Endodermal cell (in vitro differentiated cells): ENCODE measurements at places on chromosomes 5 and 9.

DNA sequence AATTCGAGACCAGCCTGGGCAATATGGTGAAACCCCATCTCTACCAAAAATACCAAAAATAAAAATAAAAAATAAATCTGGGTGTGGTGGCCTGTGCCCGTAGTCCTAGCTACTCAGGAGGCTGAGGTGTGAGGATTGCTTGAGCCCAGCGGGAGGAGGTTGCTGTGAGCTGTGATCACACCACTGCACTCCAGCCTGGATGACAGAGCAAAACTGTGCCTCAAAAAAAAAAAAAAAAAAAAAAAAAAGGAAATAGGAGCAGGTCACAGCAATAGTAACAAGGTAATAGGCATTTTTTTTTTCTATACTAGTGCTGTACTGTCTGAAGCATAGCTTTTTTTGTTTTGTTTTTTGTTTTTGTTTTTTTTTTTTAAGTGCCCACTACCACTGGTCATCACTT lies 5.8 kb downstream of the LRRC70 start:
- no peak for DNase-seq

- DNase-seq = no peak
Observed at GRCh38 chr5:36944607-36945225, 68.1 kb downstream of the NIPBL start.

DNA sequence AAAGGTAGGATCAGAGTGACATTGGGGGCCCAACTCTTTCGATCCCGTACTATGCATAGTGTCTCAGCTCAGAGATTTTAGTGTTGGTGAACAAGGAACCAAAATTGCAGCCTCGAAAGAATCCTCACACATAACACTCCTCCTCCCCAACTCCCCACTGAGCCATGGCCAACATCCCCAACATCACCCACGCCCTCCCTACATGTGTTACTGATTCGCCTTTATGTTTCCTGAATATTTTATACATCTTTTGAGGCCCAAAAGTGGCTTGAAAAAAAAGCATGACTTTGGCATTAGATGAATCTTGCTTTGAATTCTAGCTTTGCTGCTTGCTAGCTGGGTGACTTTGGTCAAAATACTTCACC lies 45.2 kb downstream of the PLAC8L1 start:
- no peak for DNase-seq

DNA sequence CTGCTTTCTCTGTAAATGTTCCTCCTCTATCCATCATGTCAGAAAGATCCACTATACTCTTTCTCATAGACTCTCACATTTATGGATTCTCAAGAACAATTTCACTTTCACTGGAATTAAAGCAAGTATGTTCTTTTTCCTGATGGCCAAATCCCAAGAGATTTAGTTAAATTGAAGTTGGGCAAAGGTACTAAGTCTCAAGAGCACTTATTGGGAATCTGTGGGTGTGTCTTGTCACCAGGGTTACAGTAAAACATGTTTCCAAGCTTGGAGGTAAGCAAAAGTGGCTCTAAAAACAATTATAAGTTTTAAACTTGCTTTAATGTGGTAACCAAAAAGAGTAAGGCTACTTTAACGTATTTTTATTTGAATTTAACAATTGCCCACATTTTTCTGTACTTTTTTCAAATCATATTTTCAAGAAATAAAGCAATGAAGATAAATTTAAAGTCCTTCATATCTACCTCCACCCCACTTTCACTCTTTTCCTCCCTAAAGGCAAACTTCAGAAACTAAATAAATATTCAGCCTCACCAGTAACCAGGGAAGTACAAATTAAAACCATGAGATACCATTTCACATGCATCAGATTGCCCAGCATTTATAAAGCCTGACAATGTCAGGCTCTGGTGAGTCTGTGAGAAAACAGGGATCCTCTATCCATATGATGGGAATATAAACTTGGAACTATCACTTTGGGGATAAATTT lies 387.4 kb downstream of the CETN3 start:
- no peak for DNase-seq

- no peak for DNase-seq
Observed at GRCh38 chr5:134552301-134552700, 26.8 kb downstream of the JADE2 start.

- DNase-seq = no peak
Observed at GRCh38 chr9:105132606-105133005, 111.8 kb upstream of the SLC44A1 start.

DNA sequence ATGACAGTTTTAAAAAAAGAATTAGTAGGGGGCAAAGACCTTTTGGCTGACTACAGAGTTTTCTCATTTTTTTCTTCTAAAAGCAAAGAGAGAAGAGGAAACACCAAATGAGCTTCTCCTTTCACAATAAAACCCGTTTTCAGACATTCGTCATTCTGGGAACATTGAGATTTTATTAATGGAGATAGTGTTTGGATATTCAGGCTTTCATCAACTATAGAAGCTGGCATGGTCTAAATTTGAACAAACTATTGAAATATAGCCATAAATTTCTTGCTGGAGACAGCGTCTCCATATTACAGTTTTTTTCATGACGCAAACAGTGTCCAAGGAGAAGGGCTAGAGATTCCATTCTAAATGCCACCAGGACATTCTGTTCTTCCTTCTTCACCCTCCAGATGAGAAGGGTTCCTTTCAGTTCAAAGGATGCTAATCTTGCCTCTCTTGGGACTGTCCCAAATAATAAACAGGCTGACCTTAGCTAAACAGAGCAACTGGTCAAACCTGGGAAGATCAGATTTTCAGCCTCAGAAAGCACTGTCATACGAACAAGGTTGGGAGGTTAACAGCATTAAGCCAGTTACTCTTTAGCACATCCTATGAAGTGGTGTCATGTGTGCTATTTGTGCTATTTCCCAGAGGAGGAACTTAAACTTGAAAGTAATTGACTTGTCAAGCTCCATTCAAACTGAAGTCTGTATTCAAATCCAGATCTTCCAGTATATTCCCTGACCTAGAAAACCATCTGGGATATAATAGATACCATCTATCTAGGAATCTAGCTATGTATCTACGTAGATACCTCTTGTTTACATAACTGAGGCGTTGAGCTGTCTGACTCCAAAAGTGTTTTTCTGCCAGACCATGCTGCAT lies 125.6 kb downstream of the LPAR1 start:
- no peak for DNase-seq

DNA sequence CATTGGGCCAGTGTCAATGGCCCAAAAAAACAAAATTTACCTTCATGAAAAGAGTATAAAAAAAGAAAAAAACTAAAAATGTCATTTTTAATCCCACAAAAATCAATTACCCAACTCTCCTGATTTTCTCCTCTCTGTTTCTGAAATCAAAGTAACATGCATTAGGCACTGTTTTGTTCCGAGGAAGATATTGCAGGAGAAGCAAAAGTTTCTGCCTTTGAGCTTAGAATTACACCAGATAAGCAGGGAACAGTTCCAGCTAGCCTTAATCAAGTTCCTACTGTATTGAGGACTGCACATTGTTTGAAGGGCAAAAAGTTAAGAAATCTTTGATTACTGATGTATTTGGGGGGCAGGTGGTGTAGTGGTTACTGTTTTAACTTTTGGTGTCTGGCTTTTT lies 1.1 kb upstream of the PRKAA1 start:
- no peak for DNase-seq

DNA sequence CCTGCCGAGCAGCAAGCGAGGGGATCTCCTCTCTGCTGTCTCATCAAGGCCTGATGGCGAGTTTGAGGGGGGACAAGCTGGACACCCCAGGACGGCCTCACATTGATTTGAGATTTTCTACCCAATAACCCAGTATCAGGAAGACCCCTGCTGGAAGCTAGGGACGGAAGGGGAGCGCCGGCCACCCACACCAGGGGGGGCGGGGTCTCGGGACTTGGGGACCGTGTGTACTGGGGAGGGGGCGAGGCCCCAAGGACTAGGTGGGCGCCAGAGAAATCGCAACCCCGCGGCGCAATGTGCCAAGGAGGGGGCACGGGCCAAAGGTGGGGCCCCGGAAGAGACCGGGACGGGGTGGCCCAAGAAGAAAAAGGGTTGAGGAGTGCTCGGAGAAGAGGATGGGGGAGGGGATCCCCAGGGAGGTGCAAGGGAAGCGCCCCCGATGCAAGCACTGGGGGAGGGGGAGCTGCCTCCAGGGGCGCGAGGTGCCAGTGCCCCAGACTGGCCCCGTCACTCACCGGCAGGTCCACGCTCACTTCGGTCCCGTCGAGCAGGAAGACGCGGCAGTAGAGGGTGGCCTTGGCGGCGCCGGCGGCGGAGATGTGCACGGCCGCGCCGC lies 1.1 kb downstream of the EPB41L4B start:
- peak; percentile 66 for DNase-seq

- no peak for DNase-seq
Observed at GRCh38 chr9:110129425-110129824, 78.5 kb downstream of the C9orf152 start.

DNA sequence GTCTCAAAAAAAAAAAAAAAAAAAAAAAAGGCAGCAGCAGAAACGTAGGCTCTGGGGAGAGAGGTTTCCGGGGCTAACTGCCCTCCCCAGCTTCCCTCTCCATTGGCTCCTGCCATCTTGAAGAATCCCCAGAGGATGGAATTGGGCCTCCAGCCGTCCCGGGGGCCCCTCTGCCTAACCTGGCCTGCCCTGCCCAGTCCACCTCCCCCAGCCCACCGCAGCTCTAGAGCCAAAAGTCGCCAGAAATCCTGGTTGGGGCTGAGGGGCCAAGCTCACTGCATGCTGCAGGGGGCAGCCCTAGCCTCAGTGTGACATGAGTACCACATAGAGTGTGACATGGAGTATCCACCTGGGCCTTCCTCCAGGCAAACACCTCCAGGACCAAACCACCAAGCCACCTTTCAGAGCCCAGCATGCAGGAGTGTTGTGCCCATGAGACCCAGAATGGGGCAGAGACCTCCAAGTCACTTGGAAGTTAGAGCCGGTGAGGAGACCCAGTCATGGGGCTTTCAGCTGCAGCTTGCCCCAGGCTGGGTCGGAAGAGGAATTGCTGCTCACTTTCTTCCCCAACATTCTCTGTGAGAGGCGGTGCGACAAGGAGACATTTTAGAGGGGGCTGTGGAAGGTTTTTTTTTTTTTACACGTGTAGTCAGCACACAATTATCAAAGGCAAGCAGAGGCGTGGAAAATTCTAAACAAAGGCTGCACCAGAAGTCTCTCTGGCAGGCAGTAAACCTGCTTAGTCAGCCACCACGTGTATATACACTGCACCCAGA lies 17.6 kb downstream of the CD74 start:
- no peak for DNase-seq

DNA sequence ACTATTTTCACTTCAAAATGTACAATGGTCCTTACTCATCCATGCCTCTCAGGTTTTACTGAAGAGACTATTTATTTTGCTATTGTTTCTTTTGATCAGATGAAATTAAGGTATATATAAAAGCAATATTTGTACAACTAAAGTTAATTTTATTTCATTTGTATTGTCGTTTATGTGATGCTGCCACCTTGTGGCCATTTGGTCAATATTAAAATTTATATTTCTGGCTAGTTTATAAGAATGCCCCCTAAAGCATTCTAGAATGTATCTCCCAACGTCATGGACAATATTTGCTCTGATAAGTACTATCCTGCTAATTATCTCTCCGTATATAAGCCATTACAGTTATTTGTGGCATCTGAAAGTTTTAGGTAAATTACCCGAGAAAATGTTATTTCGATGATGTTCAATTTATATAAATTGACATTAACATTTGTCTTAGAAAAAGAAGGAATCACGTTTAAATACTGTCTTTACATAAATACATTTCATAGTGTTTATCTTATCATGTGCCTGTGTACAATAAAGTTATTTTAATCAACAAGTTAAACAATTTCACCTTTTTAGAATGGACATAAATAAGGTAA lies 680.0 kb downstream of the TAF11L14 start:
- DNase-seq = no peak

- no peak for DNase-seq
Observed at GRCh38 chr9:104896131-104896530, 31.8 kb downstream of the ABCA1 start.

GRCh38 chr5:141821430-141821925 lies 56.7 kb downstream of the PCDH1 start:
- DNase-seq = peak; percentile 77

GRCh38 chr5:6403416-6403815 lies 25.1 kb upstream of the MED10 start:
- peak; percentile 12 for DNase-seq

DNA sequence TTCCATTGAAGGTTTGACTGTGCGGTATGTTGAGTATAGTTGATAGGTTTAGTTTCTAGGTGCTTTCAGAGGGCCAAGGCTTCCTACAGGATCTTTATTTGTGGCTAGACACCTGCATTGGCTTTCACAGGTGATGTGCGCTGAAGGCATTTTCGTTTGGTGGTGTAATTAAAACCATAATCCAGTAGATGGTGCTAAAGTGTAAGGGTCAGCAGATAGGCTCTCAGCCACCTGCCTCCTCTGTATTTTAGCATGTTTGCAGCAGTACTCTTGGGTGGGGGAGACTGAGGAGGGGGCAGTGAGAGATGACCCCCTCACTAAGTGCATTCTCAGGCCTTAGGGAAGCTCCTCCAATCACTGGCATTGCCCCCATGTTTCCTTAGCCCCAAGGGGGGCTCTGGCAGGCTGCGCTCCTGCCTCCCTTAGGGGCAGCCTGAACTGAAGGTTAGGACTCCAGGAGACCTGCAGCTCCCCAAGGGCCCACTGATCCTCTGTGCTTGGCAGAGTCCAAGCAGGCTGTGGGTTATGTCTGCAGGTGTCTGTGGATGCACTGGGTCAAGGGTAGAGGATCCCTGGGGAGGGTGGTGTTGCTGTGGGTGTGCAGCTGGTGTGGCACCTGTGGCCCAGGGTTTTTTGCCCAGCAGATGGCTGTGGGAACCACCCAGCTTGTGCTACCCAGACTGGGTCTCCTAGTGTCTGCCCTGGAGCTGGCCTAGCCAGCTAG lies 23.4 kb downstream of the CDK20 start:
- peak; percentile 67 for DNase-seq

- no peak for DNase-seq
Observed at GRCh38 chr5:64599226-64599625, 91.1 kb upstream of the SHISAL2B start.

DNA sequence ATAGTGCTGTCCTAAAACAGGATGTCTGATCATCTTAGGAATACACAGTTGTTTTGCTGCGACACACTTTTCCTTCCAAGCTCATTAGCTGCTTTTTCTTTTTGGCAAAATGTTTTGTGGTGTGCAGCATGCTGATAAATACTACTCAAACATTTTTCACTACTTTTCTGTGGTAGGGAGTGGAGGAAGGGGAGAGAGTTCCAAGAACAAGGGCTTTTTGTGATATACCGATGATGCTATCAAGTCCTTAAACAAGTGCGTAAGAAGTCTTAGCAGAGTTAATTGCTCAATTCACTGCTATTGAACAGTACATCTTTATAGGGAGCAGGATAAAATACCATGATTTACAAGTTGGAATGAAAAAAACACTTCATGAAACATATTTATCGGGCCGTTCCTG lies 23.6 kb upstream of the TEK start:
- no peak for DNase-seq
